ENCODE measurements at places on chromosomes 5 and 9. TPM values are rescaled to one million over a fixed set of nuclear protein-coding genes. Genes with fewer than 3 reads are reported as not detected.

GRCh38 chr5:1950708-1951103 lies 68.0 kb upstream of the IRX4 start:
- no peak for DNase-seq

DNA sequence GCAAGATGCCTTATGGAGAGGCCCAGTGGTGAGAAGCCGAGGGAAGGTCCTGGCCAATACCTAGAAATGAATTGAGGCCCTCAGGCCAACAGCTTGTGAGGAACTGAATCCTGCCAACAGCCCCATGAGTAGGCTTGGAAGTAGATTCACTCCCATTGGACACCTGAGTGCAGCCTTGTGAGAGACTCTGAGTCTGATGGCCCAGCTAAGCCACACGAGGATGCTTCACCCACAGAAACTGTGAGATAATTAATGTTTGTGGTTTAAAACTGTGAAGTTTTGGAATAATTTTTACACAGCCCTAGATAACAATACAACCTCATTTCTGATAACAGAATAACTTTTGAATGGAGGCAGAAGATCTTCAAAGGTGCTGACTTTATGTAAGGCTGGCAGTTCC lies 65.9 kb upstream of the DAP start:
- no peak for DNase-seq

GRCh38 chr5:159386028-159386711 lies 55.9 kb upstream of the IL12B start:
- DNase-seq, result no peak

DNA sequence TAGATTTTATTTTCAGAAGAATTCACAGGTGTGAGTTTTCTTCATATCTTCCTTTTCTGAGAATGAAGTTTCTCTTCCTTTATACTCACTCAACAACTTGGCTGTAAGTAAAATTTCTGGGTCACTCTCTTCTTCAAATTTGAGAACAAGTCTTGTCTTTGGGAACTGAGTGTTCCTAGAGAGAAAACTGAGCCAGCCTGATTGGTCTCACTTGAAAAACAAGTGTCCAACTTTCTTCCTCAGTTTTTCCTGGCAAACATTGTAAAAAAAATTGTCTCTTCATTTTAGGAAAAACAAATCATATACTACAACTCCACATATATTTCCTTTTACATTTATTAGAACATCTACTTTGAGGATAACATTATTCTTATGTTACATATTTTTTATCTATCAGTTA lies 156.1 kb upstream of the GHR start:
- no peak for DNase-seq

- no peak for DNase-seq
Measured at GRCh38 chr5:159135896-159136531, 36.3 kb upstream of the EBF1 start.

YTHDC2 gene
- 17.8 TPM for total RNA-seq

TBC1D13 gene
- total RNA-seq, result 18.4 TPM

DNA sequence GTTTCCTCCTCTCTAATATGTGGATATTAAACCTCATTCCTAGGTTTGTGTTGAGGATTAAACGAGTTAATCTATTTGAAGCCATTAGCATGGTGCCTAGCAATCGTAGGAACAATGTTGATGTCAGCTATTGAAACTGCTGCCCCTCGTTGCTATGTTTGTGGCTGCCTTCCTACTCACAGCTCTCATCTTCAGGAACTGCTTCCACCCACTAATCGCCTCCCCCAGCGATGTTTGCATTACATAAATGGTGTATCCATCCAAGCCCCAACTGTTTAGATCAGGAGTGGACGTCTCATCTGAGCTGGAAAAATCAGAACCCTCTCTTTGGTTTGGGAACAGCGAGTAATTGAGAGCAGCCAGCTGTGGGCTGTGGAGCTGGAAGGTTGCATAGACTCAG lies 416.6 kb downstream of the ARHGEF28 start:
- no peak for DNase-seq

- no peak for DNase-seq
Measured at GRCh38 chr9:120362446-120362845, 217.5 kb downstream of the CDK5RAP2 start.

DNA sequence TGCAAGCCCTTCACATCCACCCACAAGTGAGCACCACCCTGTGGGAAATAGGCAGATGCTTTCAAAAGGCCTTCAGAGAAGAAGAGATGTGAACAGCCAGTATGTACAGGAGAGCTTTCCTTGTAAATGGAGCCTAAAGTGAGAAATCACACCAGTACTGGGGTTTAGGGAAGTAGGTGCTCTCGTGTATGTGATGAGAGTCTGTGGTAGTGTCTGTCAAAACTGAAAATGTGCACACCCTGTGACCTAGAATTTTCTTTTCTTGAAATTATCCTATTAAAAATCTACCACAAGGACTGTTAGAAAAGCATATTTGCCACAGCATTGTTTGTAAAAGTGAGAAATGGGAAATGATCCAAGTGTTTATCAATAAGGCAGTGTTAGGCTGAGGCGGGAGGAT lies 16.6 kb downstream of the OTULINL start:
- no peak for DNase-seq

GRCh38 chr9:129610213-129610472 lies 10.8 kb downstream of the C9orf50 start:
- no peak for DNase-seq

- DNase-seq, result no peak
Measured at GRCh38 chr5:141870871-141871270, 7.3 kb downstream of the PCDH1 start.

CAVIN4 gene
- total RNA-seq, result 1.00 TPM

- no peak for DNase-seq
Measured at GRCh38 chr5:112208699-112209615, 210.1 kb downstream of the EPB41L4A start.

DNA sequence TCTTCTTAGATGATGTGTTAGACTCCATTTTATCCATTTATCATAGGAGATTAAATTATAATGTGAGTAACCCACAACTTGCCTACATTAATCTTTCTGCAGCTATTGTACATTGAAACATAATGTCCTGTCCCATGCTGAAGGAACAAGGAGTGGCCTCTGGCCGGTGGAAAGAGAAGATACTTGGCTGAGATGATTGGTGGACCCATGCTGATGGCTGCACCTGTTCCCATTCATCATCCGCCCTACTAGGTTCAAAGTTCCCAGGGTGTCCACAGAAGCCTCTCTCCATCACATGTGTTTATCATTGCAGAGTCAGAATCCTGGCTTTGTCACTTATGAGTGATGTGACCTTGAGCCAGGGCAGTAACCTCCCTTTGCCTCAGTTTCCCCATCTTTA lies 24.7 kb downstream of the FBXL7 start:
- DNase-seq, result no peak

PHF24 gene
- total RNA-seq, result not detected

IRGM gene
- total RNA-seq, result not detected

FAM221B gene
- not detected for total RNA-seq

- no peak for DNase-seq
Measured at GRCh38 chr9:129574911-129575585, 45.9 kb downstream of the C9orf50 start.

- DNase-seq, result no peak
Measured at GRCh38 chr9:130433168-130433946, 11.4 kb upstream of the ASS1 start.

TMEM267 gene
- total RNA-seq, result 12.6 TPM

TSSK1B gene
- not detected for total RNA-seq

XRCC4 gene
- 12.6 TPM for total RNA-seq

DNA sequence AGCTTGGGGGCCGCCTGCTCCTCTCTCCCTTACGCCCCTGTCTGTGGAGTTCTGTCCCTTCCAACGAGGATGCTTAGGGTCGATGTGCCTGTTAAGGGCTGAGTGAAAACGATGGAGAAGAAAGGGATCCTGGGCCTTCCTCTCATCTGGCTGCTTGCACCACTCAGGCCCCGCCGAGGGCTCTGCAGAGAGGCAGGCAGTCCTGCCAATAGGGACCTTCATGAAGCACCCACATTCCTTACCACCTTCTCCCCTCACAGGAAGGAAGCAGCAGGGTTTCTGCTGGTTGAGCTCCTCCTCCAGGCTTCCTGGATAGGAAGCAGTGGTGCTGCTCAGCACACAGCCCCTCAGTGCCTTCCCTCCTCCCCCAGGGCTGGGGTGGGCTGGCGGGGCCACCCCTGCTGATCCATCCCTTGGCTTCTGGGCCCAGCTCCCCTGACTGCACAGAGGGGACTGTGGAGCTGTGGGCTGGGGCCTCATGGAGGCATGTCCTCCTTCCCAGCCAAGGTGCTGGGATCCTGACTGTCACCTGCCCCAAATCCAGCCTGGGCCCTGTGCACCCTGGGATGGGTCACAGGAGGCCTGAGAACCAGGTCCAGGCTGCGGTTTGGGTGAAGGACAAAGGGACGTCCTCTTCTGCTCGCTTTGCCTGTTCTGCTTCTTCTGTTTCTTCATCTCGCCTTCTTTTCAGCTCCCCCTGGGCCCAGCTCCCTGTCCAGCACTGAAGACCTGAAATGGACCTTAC lies 50.5 kb downstream of the AHRR start:
- DNase-seq, result no peak

DNA sequence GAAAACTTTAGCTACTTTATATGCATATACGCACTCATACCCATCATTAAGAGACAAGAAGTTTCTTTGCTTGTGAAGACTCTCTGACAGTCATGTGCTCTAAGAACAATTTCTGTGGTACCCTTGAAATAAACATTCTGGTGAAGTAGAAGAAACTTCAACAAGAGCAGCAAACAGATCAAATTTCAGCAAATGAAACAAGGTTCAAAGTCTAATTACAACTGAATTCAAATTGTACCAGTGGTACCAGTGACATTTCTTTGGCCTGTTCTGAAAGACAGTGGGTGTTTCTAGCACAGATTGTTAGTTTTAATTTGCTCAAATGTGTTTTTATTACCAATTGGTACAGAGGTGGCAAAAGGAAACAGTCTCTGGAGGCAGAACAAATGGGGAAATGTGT lies 391.0 kb downstream of the CHSY3 start:
- no peak for DNase-seq

IFNA13 gene
- total RNA-seq, result not detected

C9orf85 gene
- total RNA-seq, result 10.1 TPM

DNA sequence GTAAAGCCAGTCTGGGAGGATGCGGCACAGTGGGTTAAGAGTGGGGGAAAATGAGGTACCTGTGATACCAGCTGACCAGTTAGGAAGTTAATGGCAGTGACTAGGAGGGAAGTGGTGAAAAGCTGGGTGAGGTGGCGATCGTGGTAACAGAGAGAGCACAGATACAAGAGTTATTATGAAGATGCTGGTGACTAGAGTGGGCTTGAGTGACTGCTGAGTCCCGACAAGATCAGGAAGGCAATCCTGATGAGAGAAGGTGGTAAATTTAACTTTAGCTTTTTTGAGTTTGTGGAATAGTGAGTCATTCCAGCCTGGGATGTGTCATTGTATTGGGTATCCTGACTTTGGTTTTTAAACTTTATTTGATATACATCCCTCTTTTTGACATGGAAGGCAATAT lies 38.8 kb downstream of the CMYA5 start:
- no peak for DNase-seq

CCL27 gene
- total RNA-seq, result not detected

DNA sequence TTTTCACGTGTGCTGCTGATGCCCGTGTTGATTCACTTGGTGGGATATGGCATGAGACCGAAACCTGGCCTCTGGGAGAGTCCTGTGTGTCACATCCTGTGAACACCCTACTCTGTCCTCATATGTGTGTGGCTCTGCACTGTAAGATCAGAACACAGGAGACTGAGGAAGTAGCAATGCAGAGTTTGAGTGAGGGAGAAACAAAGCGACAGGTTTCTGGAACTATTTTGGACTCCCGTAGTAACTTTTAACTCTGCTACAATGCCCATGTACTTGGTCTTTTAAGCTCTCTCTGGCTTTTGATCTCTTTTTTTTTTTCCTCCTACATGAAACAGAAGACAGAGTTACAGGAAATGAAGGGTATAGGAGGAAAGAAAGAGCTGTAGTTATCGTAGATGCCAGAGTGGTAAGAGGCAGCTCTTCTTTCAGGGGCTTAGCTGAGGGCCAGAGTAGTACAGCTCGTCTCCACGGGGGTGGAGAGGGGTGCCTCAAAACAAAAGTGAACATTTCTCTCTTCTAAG lies 26.6 kb downstream of the GRAMD2B start:
- no peak for DNase-seq

GRCh38 chr9:27784847-27785713 lies 211.8 kb upstream of the C9orf72 start:
- DNase-seq, result no peak

DNA sequence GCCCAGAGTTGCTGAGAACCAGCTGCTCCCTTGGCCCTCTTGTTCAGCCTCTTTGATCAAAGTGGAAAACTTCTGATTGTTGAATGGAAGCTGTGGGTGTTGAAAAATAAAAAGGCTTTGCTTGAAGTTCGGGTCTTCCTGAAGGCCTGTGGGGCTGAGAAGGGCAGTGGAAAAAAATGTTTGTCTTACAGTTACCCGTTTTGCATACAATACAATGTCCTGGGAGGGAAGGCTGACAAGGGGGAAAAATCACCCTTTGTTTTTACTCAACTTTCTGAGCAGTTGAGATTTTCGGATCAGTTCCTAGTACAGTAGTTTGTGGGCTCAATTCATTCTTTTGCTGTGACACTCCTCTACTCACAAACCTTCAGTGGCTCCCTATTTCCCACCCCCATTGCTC lies 2.1 kb upstream of the TNFSF8 start:
- DNase-seq, result no peak

- DNase-seq, result no peak
Measured at GRCh38 chr5:81750308-81751008, 439 bp downstream of the SSBP2 start.

- no peak for DNase-seq
Measured at GRCh38 chr5:172558076-172558976, 82.7 kb upstream of the NEURL1B start.

DNA sequence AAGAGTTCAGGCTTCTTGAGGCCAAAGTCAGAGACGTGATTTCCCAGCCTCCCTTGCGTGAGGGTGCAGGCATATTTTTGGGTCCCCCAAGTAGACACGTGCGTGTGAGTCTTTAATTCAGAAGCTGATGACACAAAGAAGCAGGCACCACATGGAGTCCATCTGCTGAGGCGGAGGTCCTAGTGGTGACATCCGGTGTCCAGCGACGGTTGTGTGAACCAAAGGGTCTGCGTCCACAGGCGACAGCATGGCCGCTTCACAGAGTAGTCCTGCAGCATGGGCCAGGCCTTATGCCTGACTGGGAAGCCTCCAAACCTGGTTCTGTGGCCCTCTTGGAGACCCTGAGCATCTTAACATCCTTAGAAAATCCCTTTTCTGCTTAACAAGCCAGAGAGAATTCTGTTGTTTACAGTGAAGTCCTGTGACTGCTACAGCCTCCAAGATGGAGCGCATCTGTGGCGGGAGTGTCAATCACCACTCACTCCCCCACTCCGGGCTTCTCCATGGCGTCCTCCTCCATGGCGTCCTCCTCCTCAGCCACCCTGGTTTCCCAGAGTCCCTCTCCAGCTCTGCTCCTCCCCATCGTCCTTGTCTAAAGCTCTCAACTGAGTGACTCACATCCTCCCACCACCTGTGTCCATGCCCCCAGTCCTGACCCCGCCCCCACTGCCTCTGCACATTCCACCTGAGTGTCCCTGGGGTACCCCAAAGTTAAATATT lies 133.8 kb downstream of the PAX5 start:
- DNase-seq, result no peak

Measured in HepG2 (cell line).